Fibroblast of mammary gland (primary cell): ENCODE measurements at places on chromosomes 2 and 18.

GRCh38 chr18:32798209-32798960, 25.6 kb upstream of the KLHL14 start:
- DNase-seq = no peak

- DNase-seq = peak; percentile 73
Observed at GRCh38 chr2:123502931-123503330, 522.2 kb upstream of the CNTNAP5 start.

GRCh38 chr18:57326718-57327323, 25.5 kb upstream of the ST8SIA3 start:
- DNase-seq = no peak

DNA sequence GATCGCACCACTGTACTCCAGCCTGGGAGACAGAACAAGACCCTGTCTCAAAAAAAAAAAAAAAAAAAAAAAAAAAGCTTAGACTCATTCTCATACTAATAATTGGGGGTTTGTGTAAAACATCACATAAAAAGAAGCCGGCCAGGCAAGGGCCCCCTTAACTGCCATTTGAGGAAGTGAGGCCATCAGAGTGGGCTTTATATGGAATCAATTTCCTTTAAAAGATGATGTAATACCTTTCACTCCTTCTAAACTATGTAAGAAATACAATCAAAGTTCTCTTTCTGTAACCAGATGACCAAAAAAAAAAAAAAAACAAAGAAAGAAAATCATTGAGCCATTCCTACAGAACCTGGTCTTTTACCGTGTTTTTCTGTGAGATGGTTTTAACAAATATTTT, 13.1 kb upstream of the GPR55 start:
- DNase-seq = no peak

DNA sequence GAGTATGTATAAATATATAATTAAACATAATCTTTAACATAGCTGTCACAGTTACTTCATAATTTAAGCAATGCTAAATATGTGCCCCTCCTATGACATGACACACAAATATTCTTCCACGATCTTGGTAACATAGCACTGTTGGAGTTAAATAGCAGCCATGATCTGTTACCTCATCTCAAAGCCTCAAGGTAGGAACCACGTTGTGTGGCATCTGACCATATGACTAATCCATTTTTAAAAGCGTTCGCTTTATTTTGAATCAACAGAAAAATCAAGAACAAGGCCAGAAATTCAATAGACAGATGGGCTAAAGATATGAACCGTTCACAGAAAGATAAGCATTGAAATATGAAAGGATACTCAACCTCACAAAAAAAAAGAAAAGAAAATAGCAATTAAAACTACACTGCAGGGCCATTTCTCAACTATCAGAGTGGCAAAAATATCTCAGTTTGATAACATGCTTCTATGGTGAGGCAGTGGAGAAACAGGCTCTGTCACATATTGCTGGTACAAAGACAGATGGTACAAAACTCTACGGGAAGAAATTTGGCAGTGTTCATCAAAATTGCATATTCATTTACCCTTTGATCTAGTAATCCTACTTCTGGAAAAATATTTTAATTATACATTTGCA, 105.9 kb downstream of the TMX3 start:
- DNase-seq = no peak

GRCh38 chr2:141557329-141558095, 573.3 kb downstream of the LRP1B start:
- peak; percentile 91 for DNase-seq

GRCh38 chr18:6249170-6249569, 165.5 kb downstream of the L3MBTL4 start:
- no peak for DNase-seq

- DNase-seq = no peak
Observed at GRCh38 chr2:44730593-44730992, 210.9 kb upstream of the SIX3 start.
